NCI-H2171 (cell line): ENCODE measurements at places on chromosomes 6 and 20.

DNA sequence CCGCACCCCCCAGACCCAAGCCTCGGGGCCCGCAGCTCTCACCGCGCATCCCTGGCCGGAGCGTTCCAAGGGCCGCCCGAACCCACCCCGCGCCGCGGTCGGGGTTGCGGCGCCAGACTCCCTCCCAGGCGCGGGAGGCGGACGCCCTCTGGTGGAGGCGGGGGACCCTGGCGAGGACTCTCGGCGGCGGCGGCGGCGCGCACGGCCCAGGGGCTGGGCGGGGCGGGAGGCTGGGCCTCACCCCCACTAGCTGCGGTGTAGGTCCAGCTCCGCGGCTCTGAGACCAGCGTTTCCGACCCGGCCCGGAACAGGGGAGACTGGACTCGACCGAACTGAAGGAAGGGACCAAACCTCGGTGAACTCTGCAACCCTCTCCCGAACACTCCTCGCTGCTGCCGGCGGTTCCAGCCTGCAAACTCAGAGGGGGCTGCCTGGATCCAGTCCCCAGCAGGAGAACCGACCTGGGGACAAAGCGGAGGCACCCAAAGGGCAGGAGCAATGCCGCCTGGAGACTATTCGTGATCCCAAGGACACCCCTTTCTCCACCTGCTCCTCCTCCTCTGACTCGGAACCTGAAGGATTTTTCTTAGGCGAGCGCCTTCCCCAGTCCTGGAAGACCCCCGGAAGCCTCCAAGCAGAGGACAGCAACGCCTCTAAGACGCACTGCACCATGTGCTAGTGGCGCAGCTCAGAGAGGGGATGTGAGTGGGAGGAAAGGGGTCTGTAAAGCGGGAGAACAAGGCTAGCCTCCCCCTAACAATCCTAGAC lies 859 bp upstream of the TOMM6 start:
- peak; percentile 80 for DNase-seq

DNA sequence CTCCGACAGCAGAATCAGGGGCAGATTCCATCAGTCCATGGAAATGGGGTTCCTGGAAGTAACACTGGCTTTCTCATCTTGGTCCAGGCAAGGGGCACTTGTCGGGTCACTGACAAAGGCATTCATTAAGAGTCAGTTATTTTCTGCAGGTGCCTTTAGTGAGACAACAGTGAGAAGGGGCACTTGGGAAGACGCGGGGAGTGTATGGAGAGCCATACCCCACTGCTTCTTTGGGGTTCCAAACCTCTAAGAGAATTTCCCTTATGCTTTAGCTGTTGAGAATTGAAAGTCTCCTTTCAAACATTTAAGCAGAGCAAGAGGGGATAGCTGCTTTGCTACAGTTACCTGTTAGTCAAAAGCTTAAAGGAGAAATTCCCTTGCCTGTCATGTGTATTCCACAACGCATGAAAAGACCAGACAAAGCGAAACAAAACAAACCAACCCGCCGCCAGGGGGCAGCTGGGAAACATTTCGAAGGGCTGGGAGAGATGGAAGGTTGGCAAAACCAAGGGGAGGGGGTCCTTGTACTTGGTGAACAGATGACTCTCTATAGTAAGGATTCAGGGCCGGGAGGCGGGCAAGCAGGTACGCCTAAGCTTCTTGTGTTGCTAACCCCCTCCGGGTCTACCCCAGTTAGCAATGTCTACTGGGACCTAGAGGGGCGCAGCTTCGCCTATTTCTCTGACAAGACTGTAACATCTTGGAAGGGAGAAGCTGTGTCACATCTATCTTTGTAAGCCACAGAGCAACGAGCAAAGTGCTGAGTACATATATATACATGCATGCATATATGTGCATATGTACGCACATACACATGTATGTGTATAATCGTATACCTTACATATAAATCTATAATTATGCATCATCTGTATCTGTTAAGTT lies 474.9 kb upstream of the AGPAT4 start:
- no peak for DNase-seq

- no peak for DNase-seq
Observed at GRCh38 chr6:91713911-91714310, 1127.0 kb upstream of the MAP3K7 start.

GRCh38 chr6:162798546-162799266 lies 70.9 kb downstream of the PACRG start:
- DNase-seq: no peak

DNA sequence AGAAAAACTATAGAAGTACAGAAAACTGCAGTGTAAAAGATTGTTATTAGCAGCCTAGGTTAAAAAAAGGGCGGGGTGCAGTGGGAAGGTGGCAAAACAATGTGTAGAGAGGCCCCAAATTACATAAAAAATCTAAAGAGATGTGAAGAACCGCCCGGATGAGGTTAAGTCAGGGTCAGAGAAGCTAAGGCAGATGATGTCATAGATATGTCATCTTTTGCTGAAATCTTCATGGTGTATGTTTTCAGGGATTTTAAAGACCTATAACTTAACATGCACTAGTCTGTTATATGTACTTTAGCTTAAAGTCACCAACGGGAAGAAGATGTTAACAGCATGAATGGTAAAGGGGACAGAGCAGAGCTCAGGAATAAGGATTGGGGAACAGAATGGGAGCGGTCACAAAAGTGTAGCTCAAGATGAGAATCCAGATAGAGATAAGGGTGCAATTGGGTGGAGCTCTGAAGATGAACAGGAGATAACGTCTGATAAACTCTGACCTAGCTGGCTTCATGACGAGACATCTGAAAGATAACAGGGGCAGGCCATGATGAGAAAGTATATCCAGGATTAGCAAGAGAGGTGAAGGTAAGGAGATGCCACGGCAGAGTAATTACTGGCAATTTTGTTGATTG lies 83.4 kb downstream of the TFAP2A start:
- no peak for DNase-seq
